ENCODE measurements at places on chromosomes 16 and 17.

GRCh38 chr17:76497979-76498875, 3.0 kb downstream of the RHBDF2 start:
- no peak for DNase-seq

DNA sequence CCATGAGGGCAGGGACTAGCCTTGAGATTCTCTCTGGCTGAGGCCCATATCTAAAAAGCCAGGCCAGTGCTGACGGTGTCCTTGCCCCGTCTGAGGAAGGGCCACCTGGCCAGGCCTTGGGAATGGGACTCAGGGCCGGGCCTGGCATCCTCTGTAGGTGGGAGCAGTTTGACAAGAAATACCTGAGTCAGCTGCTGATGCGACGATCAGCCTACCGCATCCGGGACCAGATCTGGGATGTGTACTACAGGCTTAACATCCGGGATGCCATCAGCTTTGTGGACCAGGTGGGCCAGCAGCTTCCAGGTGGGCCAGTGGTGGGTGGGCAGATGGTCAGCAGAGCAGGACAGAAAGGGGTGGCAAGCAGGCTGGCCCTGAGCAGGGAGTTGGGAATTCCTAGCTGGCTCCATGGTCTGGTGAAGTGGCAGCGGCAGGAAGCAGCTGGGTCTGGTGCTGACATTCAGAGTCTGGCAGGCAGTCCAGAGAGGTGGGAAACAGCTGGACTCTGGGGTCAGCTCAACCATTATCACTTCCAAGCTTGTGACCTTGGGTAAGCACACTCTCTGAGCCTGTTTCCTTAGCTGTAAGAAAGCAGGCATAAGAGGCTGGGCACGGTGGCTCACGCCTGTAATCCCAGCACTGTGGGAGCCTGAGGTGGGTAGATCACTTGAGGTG, 9.5 kb downstream of the SLC9A5 start:
- no peak for DNase-seq

- DNase-seq, result no peak
Measured at GRCh38 chr16:85916141-85916890, 17.4 kb downstream of the IRF8 start.

DNA sequence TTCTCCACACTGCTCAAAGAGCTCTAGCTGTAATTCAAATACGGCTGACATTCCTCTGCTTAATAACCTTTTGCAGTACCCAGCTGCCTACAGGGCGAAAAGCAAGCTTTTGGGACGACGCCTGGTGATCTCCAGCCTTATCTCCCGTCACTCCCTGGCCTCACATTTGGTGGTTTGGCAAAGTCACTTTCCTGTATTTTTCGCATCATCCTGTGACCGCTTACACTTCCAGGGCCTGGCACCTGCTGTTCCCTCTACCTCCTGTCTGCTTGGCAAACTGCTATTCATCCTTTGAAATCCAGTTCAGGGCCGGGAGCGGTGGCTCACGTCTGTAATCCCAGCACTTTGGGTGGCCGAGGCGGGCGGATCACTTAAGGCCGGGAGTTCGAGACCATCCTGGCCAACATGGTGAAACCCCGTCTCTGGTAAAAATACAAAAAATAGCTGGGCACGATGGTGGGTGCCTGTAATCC, 2.7 kb upstream of the BHLHA9 start:
- DNase-seq, result no peak

- no peak for DNase-seq
Measured at GRCh38 chr16:49639739-49640431, 216.0 kb downstream of the ZNF423 start.

- DNase-seq, result no peak
Measured at GRCh38 chr17:50594128-50594823, 33.8 kb downstream of the CACNA1G start.

Data from activated T-helper 9 cell treated with anti-CD3 and anti-CD28 coated beads, Interleukin-2, amount 50 U/mL, for 16 hours (primary cell).